Activated T-cell treated with anti-CD3 and anti-CD28 coated beads, Interleukin-2, amount 50 U/mL, for 72 hours (primary cell): ENCODE measurements at places on chromosomes 2 and 18.

DNA sequence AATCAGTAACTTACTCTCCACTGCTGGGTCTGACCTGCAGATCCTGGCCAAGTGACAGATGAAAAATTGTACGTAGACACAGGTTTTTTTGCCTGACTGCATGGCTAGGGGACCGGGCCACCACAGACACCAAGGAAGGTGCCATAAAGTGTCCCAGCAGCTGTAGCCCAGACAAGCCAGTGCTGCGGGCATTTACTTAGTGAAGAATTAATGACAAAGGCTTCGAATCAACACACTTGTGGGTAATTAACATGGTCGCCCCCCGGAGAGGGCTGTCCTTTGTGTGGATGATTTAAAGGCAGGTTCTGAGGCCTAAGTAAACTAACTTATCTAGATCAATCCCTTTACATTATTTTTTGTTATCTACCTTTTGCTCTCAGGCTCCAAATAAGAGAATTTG lies 1709.1 kb upstream of the LRRTM1 start:
- DNase-seq: no peak

GRCh38 chr2:231371430-231372054 lies 24.0 kb upstream of the B3GNT7 start:
- no peak for DNase-seq

GRCh38 chr2:208097313-208097712 lies 27.0 kb downstream of the CRYGD start:
- no peak for DNase-seq

GRCh38 chr2:104859766-104860450 lies 6.0 kb downstream of the POU3F3 start:
- no peak for DNase-seq

DNA sequence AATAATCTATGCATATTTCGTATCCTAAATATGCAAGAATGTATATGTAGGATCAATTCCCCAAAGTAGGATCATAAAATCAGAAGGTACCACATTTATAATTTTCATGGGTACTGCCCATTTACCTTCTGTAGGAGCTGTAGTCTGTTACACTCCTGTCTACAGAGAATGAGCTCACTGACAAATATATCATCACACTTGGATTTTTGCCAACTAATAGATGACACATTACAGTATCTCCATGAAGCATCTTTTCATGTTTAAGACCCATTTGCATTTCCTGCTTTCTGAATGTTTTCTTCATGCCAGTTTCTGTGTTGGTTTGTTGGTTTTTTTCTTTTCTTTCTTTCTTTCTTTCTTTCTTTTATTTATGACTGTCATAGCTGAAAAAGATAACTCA lies 70.9 kb upstream of the EML6 start:
- DNase-seq: no peak

- DNase-seq: no peak
Measured at GRCh38 chr2:28347193-28347592, 45.5 kb upstream of the FOSL2 start.

- DNase-seq: no peak
Measured at GRCh38 chr2:213923543-213923942, 487.3 kb upstream of the VWC2L start.

DNA sequence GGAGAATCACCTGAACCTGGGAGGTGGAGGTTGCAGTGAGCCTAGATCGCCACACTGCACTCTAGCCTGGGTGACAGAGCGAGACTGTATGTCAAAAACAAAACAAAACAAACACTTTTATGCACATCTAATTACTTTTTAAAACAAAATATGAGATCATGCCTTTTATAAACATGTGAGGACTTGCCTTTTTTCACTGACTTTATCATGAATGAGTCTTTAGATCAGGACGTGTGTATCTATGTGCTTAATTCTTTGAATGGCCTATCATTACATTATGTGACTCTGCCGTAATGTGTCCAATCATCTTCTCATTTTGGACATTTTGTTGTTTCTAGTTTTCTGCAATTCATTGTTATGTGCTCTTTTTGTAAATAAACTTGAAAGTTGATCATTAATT lies 58.7 kb downstream of the FAM117B start:
- DNase-seq: no peak

DNA sequence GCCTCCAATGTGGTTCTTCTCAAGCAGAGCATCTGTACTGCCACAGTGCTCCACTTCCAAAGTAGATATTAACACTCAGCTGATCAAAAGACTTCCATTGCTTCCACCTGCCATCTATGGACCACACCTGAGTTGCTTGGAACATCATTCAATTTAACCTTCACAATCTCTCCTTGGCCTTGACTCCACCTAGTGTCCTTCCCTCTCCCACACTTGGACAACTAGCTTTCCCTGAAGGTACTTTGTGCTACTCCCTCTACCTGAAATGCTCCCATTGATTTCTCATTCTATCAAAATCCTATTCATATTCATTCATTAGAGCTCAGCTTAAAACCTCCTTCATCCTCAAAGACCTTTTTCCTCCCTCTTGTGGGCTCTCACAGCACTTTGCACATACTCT lies 48.7 kb downstream of the SOWAHC start:
- DNase-seq: no peak
